ENCODE measurements at places on chromosomes 7 and 10.

GRCh38 chr7:6691103-6691502 is 15.6 kb downstream of the ZNF12 start:
- no peak for DNase-seq

DNA sequence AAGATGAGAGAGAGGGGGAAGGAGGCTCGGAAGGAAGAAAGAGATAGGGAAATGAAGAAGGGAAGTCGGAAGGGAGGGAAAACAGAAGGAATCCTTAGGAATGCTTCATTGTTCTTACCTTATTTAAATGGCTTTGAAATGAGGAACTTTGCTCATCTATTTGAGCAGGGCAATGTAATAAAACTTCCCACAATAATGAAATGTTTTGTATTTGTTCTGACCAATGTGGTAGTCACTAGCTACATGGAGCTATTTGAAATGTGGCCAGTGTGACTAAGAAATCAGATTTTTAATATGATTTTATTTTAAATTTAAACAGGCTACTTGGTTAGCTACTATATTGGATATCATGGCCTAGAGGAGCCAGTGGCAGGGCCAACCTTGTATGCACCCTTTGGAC is 510.6 kb downstream of the HTR7 start:
- DNase-seq, result no peak

GRCh38 chr7:142880876-142881505 is 4.6 kb downstream of the TRPV6 start:
- DNase-seq, result no peak

GRCh38 chr10:75658915-75659314 is 227.5 kb downstream of the LRMDA start:
- DNase-seq, result no peak

GRCh38 chr7:94778711-94779459 is 123.0 kb upstream of the SGCE start:
- no peak for DNase-seq

- no peak for DNase-seq
Observed at GRCh38 chr7:91140982-91141381, 123.3 kb upstream of the FZD1 start.

DNA sequence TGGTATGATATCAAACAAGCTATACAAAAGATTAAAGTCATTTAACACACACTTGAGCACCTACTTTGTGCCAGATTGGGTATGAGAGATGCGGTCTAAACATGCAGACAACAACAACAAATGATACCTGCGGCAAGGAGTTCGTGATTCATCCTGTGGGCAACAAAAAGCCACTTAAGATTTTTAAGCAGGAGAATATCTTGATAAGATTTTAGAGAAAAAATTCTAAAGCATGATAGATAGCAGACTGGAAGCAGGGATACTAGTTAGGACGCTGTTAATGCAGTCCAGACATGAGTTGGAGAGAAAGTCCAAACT is 1.6 kb upstream of the KBTBD2 start:
- no peak for DNase-seq

- no peak for DNase-seq
Observed at GRCh38 chr7:1707756-1708595, 37.9 kb downstream of the ELFN1 start.

GRCh38 chr10:47160261-47160908 is 139.6 kb upstream of the GDF10 start:
- no peak for DNase-seq

DNA sequence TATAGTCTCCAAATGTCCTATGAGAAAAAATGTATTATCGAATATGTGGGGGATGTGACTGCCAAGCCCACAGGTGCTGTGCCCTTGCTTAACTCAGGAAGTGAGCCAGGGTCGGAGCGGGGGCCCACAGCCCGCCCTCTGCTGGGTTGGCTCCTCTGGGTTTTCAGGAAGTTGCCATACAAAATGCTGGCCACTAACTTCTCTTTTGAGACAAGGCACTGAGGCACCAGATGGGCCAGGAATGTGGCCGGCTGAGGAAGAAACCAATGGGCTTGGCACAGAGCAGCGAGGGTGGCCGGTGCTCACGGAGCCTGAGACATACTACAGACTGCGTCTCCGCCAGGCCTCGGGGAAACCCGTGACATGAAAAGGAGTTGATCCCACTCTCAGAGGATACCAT is 58.9 kb downstream of the FAM53B start:
- DNase-seq, result no peak

GRCh38 chr7:50614721-50615518 is 49.7 kb upstream of the DDC start:
- no peak for DNase-seq

GRCh38 chr7:113175525-113176104 is 57.3 kb upstream of the SMIM30 start:
- peak; percentile 29 for DNase-seq

DNA sequence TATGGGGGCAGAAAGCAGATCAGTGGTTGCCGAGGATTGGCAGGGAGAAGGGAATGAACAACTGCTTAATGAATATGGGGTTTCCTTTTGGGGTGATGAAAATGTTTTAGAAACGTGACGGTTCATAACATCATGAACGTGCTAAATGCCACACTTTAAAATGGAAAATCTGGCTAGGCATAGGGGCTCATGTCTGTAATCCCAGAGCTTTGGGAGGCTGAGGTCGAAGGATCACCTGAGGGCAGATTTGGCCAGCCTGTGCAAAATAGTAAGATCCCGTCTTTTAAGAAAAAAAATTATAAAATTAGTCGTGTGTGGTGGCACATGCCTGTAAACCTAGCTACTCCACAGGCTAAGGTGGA is 3.1 kb downstream of the FAM3C start:
- no peak for DNase-seq

DNA sequence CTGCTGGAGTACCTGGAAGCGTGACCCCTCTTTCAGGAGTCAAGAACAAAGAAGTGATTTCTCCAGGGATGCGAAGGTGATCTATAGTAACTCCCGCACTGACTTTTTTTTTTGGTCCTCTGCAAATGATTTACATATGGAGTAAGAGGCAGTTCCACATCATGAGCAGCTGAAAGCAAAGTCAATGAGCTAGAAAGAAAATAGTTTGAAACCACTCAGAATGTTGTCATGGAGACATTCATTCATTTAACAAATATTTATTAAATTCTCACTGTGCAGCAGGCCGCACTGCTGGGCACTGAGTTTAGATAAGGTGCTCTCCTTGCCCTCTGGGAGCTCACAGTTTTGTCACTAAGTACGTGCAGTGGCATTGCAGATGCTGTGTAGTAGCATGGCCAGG is 206.7 kb downstream of the CAMK1D start:
- no peak for DNase-seq

- no peak for DNase-seq
Observed at GRCh38 chr7:130256704-130257103, 10.0 kb upstream of the CPA2 start.

DNA sequence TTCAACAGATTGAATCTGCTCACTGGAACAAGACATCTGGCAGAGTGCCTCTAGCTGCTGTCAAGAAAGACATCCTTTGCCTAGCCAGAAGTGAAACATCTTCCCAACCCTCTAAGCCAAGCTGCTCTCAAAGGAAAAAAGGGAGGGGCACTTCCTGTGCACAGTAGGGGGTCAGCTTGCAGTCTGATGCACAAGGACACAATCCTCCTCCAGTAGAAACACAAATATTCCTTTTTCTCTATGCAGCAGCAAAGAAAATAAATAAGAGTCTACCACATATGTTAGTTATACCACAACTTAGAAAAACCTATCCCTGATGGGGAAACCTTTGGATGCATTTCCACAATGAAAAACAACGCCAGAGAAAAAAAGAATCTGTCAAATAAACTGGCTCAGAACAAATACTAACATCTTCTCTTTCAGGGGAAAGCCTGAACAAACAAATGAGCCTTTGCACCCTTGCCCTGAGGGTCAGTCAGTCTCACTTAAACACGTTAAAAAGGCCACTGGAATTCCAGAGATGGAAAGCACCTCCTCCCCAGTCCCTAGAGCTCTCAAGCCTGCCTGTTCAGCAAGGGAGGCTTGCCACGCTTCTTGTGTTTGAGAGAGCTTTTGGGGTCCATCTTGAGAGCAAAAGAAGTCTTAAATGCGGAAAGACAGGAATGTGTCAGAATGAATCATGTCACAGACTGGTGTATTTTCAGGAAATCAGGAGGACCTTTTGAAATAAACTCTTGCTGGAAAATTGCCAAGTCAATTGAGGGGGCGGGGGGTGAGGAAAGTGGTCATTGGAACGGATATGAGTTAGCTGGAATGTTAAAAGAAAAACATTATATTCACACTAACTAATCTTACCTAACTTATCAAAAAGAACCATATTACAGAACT is 7.5 kb downstream of the LAMB1 start:
- no peak for DNase-seq

GRCh38 chr10:14477408-14477710 is 146.6 kb upstream of the FRMD4A start:
- no peak for DNase-seq

GRCh38 chr7:8441106-8441965 is 7.9 kb downstream of the NXPH1 start:
- DNase-seq, result no peak

DNA sequence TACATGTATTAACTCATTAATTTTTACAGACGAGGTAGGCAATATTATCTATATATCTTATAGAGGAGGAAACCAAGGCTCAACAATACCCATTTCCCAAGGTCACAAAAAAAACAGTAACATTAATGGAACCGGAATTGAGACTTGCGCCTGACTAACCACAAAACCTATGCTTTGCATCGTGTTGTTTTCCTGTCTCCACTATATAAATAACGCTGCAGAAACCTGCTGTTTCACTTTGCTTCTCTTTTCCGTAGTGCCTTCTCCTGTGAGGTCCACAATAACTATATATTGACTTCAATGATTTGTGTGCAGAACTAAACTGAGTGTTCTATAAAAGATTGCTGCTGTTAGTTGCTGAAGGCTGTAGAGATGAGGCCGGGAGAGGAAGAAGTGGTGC is 97.7 kb upstream of the RPA3 start:
- no peak for DNase-seq

- DNase-seq, result no peak
Observed at GRCh38 chr7:136956232-136956631, 87.8 kb downstream of the CHRM2 start.

DNA sequence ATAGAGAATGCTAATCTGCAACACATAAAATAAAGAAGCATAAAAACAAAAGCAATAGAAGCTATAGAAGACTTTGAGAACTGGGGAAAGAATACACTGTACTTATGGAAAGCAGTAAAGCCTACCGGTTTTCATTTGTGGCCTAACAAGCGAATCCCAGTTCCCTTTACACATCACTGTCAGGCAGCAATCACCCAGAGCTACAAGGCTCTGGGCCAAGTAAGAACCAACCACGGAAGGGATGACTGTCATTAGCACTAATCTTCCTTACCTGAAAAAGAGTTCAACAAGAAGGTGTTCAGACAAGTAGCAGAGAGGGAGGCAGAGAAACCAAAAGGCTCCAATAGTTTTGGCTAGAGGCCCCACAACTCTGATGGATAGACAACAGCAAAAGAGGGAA is 15.0 kb downstream of the CCDC6 start:
- DNase-seq, result no peak

- no peak for DNase-seq
Observed at GRCh38 chr7:21946222-21946709, 567 bp upstream of the CDCA7L start.

- no peak for DNase-seq
Observed at GRCh38 chr10:61784354-61785133, 117.0 kb upstream of the ARID5B start.

DNA sequence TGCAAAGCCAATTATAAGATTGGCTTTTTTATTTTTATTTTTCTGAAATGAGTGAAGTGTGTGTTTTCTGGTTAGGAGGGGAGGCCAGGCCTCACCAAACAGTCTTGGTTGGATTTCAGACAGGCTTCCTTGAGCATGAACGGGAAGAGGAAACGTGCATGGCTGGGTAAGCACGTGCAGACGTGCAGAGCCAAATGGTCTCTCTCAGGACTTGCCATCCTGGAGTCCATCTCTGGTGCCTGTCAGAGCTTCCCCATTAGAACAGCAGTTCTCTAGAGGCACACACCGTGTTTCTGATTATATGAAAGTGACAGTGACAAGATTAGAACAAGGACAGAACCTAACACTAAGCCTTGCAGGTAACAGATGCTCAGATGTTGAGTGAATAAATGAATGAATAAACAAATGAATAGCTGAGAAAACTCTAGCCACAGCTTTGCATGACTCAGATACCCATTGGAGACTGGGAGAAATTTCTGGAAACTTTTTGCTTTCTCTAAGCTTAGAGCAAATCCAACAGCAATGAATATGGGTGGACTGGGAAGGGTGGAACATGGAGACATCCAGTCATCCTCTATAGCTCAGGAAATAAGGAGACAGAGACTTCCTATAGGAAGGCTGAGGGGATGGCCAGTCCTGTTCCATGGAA is 11.8 kb upstream of the CALD1 start:
- no peak for DNase-seq

- no peak for DNase-seq
Observed at GRCh38 chr7:69746383-69746782, 148.1 kb downstream of the AUTS2 start.

GRCh38 chr10:61869774-61870525 is 31.5 kb upstream of the ARID5B start:
- DNase-seq, result no peak

DNA sequence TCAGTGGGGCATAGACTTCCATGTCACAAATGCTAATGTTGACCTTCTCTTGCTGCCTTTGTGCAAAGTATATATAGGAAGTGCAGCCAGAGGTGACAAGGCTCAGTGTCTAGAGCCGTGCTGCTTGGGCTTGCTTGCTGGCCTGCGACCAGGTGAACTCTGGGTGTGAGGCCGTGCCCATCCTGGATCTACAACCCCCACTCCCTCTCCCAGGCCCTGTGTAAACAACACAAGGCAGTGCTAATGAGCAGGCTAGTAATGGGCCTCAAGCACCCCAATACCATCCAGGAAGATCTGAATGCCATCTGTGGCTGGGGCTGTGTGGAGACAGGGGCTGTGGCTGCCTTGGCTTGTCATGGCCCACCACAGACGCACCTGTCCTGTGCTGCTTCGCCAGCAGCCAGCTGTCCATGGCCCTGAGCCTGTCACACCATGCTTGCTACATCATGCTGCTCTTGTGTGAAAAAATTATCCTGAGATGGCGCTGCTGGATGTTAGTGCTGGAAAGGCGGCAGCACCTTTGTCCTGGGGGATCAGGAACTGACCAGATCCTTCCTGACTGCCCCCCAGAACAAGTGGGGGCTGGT is 107.6 kb upstream of the ZNF92 start:
- peak; percentile 32 for DNase-seq

GRCh38 chr10:123270221-123270620 is 116.0 kb downstream of the BUB3 start:
- DNase-seq, result no peak

DNA sequence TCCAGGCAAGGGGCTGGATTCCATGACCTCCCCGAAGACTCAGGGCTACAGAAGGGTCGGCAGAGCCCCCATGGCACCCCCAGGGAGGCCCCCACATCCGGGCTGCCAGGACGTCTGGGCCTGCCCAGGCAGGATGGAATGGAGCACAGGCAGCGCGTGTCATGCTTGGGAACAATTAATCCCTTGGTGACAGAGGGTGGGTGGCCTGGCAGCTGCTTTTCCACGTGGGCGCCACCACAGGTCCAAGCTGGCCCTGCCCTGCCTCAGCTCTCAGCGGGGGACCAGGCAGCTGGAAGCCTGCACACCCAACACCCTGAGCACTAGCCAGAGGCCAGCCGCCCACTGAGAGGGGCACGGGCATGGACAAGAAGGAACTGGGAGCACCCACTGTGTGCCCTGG is 11.4 kb downstream of the ELN start:
- DNase-seq, result no peak

- DNase-seq, result no peak
Observed at GRCh38 chr7:128931190-128931798, 6.4 kb upstream of the IRF5 start.
